ENCODE measurements at places on chromosomes 2 and 18. TPM values are rescaled to one million over a fixed set of nuclear protein-coding genes. Genes with fewer than 3 reads are reported as not detected.

GRCh38 chr18:37441821-37442220 is 123.8 kb downstream of the CELF4 start:
- no peak for DNase-seq

The DLGAP1 gene
- 0.34 TPM for total RNA-seq

DNA sequence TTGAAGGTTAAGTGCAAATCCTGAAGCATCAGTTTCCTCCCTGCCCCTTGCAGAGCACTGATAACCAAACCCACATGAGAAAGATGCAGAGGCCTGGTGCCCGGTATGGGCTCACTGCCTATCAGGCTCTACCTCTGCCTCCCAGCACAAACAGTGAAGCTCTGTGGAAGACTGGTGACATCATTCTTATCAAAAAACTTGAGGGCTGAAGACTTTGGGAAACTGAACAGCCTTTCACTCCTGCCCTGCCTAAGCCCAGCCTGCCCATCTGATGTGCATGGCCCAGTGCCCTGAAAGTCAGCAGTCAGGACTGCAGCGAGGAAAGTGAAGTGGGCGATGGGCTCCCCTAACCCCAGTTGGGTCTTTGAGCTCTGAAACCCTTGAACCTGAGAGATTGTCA is 174.8 kb upstream of the ARL4C start:
- DNase-seq = no peak

GRCh38 chr2:126876631-126877030 is 22.1 kb upstream of the TEX51 start:
- peak; percentile 67 for DNase-seq

DNA sequence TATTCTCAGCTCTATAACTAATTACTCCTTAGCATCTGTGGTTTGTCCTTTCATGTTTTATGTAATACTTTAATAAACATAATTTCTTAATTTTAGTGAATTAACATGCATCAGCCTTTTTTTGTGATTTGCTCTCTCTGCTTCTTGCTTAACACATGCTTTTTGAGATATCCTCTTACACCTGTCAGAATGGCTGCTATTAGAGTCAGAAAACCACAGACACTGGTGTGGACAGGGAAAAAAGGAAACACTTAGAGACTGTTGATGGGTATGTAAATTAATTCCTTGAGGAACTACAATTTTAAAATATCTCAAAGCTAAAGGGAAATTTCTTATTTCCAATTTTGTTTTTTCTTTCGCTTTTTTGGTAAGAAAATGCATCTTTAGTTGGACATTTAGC is 549.0 kb downstream of the ZNF804A start:
- DNase-seq = no peak

GRCh38 chr18:52850031-52850560 is 510.1 kb downstream of the DCC start:
- no peak for DNase-seq

DNA sequence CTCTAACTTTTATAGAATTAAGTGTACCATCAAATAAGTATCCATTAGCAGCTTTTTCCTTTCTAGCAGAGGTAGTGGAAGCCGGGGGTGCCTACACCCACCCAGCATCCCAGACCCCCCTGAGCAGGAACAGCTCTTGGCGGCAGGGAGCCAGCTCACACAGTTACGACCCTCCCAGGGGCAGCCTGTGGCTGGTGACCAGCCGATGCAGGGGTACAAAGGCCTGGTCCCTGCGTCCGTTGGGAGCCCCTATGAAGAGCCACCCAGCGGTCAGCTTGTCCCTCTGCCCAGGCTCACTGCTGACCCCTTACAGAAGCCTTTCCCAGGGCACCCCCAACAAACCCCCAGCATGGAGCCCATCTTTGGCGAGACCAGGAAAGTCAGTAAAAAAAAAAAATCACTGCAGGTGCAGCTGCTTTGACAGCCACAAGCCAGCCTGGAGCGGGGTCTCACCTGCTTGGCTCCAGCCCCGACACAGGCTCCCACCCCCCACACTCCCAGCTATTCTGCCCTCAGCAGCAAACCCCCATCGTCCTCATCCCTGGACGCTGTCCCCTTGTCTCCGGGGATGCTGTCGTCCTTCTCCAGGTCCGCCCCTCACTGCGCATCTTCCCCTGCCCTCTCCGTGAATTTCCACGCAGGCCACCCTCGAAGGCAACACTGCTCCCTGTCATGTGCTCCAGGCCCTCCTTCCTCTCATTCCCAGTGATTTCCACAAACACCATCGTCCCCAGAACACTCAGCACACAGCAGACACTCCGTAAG is 43.1 kb downstream of the GPC1 start:
- DNase-seq = no peak

- peak; percentile 72 for DNase-seq
Measured at GRCh38 chr2:226791056-226791486, 8.5 kb downstream of the IRS1 start.

The NCKAP5 gene
- total RNA-seq = 2.7 TPM

DNA sequence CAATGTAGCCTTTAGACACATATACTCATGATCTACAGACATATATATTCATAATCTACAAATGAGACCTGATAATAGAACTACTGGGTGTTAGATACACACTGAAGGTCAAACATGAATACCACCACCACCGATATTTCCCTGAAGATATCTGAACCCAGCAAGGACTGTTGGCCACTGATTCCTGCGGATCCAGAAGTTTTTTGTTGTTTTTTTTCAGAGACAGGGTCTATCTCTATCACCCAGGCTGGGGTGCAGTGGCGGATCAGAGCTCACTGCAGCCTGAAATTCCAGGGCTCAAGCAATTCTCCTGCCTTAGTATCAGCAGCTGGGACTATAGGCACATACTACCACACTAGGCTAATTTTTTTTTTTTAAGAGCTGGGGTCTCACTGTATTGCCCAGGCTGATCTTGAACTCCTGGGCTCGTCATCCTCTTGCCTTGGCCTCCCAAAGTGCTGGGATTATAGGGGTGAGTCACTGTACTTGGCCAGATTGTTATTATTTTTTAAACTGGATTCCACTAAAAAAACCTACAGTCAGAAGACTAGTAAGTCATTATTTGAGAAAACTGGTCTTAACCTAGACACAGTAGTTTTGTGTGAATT is 1.8 kb downstream of the METTL5 start:
- DNase-seq = no peak

DNA sequence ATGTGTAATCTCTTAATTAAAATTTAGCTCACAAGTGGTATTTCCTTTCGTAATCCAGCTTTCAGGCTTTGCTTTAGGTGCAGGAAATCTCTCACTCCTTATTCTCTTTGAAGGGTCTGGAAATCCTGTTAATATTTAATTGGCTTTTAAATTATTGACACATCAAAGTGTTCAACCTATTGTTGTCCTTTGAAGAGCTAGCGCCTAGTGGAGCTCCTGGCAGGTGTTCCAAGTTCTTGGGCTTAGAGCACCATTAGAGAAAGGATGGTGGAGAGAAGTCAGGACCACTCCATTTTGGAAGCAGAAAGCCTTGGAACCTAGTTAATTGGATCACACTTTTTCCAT is 92.4 kb downstream of the CABLES1 start:
- no peak for DNase-seq

The BCL11A gene
- 80.1 TPM for total RNA-seq

DNA sequence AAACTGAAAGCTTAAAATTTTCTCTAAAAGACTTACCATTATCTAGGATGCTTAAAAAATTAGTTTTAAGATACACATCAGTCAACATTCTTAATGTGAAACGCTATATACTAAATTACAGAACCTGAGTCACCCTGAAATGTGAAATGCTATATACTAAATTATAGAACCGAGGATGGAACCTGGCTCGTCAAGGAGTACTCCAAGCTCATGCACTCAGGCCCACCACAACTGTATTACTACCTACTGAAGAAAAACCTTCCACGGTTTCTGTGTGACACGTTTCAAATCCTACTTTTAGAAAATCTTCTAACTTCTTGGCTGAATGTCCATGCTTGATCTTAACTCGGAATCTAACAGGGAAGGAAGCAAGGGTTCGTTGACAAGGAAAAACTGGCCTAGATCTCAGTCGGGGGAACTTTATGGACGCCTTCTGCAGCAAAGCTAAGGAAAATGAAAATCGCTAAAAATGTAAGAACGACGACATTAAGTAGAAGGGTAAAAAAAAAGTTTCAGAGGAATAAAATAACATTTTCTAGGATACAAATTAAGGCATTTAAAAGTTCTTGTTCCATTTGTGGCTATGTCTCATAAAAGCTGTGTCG is 1.4 kb downstream of the PRKD3 start:
- DNase-seq = no peak

DNA sequence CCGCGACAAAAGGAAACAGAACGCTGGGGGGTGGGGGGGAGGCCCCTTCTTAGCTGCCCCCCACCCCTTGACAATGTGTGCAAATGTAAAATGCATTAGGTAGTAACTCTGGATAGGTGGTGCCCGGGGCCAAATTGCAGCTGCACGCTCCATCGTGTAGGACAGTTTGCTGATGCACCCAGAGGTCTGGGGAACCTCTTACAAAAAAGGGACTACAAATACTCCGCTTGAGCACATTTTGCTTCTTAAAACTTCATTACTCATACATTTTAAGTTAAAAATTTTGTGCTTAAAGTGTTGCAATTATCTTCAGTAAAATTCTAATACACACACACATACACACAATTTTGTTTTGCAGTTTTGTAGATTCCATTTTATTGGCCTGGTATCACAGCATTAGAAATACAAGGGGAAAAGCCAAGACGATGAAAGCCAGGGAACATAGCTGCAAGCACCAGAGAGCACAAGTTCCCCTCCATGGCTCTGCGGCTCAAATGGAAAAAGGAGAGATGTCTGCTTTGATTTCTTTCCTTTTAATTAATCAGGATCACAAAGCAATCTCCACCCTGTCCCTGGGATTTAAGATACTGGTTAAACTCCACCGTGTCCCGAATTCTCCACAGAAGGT is 582.1 kb downstream of the ZEB2 start:
- no peak for DNase-seq

DNA sequence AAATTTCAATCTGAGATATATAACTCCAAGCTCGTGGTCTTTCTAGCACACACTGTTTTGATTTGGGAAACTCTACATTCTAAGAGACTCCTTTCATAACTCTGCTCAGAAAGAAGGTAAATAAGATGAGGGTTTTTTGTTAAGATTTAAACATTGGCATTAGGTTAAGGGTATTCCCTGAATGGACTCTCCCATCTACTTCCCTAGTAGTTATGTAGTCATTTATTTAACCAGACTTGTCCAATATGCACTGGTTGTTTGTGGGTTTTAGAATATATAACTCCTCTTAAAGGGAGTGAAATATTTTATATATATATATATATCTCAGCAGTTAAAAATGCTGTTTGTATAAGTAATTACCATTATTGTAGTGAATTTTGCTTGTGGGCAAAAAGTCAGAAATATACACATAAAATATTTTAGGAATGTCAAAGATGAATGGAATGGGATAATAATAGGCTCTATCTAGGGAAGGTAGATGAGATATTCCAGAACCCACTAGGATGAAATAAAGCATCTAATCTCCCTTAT is 61.5 kb upstream of the WDR75 start:
- DNase-seq = no peak

DNA sequence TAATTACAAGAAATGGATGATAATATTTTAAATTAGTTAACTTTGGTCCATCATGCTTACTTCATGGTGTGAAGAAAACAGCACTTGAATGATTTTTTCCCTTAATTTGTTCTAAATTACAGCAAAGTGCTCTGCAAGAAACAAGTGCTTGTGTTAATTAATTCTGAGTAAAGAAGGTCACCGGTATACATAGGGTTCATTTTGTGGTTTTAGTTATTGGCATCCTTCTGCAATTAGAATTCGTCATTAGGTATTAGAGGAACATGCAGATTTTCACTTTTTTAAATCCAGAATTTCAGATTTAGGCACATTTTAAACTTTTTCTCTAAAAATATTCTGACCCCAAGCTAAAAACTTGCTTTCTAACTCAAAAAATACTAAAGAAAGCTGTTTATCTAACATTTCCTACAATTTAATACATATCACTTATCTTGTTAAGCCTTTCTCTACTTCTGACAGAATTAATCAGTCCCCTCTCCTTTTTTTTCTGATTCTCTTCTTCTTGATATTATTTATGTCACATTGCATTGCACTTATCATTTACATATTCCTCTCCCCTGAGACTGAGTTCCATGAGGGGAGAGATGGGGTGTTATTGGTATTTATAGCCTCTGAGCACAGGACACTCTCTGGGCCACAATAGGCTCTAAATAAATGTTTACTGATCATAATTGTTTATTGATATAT is 129.2 kb downstream of the PLA2R1 start:
- DNase-seq = no peak

DNA sequence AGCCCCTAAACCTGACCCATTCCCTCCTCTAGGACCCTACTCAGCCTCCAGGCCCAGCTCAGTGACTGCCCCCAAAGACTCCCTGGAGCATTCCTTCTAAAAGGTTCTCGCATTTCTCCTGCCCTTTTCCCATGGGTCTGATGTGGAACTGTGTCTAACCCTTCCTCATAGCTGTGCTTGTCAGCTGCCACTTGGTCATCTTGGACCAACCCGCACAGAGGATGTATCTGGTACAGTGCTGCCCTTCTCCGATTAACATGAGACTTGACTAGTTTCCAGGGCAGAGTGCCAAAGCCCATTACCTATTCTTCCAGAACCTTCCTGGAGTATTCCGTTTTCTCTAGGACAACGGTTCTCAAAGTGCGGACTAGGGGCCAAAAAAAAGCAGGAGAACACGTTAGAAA is 518 bp upstream of the NFU1 start:
- no peak for DNase-seq

The C2orf92 gene
- total RNA-seq = 18.4 TPM

GRCh38 chr2:77054938-77055337 is 467.2 kb downstream of the LRRTM4 start:
- no peak for DNase-seq

The SAG gene
- not detected for total RNA-seq

- DNase-seq = no peak
Measured at GRCh38 chr18:58534535-58535301, 94.2 kb downstream of the ALPK2 start.

DNA sequence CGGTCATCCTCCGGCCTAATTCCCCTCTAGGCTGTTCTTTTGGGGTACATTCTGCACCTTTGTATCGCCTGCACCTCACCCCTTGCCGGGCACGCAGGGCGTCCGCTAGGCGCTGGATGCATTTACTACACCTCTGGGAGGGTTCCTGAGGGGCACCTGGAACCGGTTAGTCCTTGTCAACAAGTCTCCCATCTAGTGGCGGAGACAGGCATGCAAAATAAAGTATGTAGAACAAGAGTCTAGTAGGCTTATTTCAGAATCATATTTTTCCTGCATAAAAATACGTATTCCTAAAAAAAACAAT is 705 bp upstream of the TEX261 start:
- peak; percentile 87 for DNase-seq

- DNase-seq = peak; percentile 28
Measured at GRCh38 chr2:6780765-6781274, 84.9 kb downstream of the CMPK2 start.

DNA sequence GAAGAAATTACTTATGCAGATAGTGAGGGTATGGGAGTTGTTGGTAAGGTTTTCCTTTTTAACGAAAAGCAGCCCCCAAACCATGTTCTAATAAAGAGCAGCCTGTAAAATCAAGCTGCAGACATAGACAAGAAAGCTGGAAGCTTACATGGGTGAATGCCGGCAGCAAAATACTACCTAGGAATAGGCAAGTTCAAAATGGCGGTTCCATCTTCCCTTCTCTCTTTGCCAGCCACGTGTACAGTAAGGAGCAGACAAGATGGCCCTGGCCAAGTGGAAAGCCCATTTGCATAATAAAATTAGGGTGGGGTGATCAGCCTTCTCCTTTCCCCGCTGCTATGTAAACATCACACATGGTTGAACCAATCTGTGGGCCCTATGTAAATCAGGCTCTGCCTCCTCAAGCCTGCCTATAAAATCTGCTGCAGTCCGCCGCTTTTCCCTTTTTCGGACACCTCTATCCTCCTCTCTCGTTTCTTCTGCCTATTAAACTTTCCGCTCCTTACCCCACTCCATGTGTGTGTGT is 155.0 kb downstream of the ZBTB7C start:
- no peak for DNase-seq
